ENCODE measurements at places on chromosomes 5 and 9.

DNA sequence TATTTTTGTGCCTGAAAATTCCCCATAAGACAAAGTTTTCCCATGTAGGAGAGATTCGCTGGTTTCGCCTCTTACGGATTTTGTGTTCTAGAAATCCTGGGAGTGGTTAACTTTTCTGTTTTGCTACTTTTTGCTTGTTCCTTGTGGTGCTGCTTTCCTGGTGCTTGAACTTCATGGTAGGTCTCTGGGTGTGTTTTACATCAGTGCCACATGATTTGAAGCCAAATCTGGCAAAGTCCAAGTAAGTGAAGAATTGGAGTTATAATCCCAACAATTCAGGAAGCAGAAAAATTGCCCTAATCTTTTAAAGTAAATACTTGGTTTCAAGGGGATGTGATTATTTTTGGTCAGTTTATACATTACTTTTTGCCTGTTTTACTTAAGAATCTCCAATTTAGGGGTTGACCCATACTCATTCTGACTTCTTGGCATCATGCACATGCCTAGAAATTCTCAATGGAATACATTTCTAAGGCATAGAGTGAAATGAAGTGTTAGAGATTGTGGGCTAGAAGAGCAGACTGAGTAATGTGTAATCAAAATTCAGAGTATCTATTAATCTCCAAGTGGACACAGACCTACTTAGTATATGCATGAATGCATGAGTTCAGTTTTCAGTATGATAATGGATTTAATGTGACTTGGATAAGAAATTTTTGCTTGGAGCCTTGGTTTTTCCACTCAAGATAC is 189.7 kb downstream of the CSNK1G3 start:
- no peak for DNase-seq

DNA sequence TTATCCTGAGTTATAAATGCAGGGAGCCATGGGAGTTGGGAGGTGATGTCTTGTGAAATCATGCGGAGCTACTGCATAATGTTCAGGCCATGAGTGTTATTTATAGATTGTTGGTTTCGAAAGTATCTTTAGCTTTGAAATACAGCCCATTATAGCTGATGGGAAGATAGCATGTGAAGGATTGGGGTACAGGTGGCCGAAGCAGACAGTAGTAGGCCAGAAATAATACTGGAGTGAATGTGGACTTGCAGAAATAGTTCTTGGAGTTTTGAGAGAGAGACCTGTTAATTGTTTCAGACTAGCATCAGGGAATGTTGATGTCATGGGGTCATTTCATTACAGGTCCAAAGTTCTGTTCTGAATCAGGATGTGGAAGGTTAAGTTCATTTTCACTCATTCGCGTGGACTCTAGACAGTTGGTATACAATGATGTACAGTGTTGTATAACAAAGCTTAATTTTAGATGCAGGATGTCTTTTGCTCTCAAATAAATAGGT is 3.8 kb downstream of the ATP6V1G1 start:
- no peak for DNase-seq

DNA sequence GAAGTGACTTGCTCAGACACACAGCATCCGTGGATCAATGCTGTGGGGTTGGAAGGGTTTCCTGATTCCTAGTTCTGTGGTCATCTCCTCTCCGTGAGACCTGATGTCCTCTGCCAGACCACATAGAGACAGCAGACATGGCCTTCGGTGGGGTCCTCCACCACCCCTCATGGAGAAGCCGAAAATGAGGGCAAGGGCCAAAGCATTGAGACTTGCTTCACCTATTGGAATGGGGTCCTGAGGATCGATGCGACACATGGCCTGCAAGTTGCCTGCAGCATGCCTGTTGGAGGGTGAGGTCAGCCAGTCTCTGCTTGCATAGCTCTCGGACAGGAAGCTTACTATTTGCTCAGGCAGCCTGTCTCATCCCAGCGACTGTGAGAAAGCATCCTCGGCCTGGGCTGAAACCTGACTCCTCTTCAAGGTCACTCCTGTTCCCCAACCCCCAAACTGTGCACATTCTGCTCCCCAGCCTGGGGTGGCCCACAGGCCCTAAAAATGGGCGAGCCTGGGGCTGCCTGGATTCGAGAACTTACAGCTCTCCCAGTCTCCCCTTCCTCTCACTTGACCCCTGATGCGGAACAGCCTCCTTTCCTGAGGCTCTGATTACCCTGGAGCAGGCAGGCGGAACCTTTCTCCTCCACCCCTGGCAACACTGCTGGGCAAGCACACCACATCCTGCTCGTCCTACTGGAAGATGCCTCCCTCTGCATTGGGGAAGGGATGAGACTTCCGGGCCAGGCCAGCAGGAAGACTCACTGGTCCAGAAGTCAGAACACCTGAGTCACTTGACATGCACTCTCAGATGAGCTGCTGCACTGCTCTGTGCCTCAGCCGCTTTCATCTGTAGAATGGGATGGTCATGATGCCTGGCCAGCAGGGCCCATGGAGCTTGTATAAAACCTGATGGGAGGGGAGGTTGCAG is 186.9 kb downstream of the RGS3 start:
- DNase-seq: no peak

DNA sequence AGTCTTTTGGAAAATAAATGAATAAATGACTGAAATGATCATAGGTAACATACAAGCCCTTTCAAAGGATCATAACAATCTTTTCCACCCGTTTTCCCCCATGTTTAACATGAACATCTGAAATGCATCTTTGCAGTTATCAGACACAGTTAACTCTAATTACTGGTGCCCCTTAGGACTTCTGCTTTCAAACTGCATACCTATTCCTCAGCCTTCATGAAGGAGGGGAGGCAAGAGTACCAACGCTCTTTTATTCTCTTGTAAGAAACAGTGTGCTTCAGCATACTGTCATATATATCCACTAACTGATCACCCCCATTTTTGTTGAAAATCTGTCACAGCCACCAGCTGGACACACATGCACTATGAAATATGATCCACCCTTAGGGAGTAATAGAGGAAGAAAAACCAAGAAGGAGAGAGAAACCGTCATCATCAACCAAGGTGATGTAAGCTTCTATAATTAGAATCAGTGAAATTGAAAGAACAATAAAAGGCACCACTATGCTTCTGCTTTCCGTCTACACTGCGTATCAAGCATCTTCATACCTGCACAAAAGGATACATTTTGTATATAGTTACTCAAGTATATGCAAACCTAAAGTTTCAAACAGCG is 98.7 kb downstream of the RAPGEF6 start:
- DNase-seq: no peak

DNA sequence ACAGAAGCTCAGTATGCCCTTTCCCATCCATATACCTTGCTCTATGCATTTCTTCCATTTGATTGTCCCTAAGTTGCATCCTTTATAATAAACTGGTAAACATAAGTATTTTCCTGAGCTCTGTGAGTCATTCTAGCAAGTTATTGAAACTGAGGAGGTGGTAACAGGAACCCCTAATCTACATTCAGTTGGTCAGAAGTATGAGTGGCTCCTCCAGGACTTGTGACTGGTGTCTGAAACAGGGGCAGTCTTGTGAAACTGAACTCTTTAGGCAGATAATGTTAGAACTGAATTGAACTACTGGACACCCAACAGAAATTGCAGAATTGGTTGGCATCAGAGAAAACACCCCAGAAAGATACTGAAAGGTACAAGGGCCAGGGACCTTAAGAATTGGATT is 133.1 kb upstream of the POU5F2 start:
- DNase-seq: no peak

- DNase-seq: no peak
Observed at GRCh38 chr5:176692326-176692725, 45.0 kb downstream of the TSPAN17 start.

- DNase-seq: no peak
Observed at GRCh38 chr5:67921004-67921601, 294.5 kb upstream of the PIK3R1 start.

GRCh38 chr5:36751886-36752285 is 124.7 kb upstream of the NIPBL start:
- no peak for DNase-seq

DNA sequence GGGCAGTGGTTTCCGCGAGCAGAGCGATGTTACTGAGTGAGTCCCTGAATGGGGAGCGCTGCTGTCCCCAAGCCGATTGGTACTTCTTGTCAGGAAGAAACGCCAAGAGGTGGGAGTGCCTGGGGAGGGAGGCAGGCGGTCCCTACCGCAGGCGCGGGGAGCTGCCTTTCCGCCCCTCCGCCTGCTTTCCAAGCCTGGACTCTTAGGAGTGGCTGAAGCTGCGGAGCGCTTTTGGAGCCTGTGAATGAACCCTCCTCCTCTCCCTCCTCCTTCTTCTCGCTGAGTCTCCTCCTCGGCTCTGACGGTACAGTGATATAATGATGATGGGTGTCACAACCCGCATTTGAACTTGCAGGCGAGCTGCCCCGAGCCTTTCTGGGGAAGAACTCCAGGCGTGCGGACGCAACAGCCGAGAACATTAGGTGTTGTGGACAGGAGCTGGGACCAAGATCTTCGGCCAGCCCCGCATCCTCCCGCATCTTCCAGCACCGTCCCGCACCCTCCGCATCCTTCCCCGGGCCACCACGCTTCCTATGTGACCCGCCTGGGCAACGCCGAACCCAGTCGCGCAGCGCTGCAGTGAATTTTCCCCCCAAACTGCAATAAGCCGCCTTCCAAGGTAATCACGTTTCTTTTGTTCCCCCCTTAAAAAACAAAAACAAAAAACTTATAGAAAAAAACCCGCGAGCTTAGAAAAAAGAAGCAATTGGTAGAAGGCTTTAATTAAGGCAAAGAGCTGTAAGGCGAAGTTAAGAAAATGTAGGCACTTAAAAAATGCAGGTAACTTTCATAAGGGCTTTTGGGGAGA is at the start of gene VCAN:
Gene VCAN, plus strand, starts transcription at position 340 of the 808 bp plus-strand sequence. CDS start 11,775 bp downstream, outside the sequence.
- no peak for DNase-seq

DNA sequence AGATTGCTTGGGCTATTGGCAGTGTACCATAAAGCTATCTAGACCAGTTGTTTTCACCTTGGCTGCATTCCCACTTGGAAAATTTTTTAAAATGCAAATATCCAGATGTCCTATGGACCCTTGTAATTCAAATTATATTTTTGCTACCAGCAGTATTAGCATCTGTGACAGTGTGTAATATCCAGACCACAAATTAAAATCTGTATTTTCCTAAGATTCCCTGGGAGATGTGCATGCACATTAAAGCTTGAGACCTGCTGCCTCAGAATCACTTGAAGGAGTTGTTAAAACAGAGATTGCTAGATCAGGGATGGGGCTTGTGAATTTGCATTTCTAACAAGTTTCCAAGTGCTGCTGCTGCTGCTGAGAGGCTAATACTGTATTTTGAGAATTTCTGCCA is 381.2 kb upstream of the PDE4D start:
- DNase-seq: no peak

DNA sequence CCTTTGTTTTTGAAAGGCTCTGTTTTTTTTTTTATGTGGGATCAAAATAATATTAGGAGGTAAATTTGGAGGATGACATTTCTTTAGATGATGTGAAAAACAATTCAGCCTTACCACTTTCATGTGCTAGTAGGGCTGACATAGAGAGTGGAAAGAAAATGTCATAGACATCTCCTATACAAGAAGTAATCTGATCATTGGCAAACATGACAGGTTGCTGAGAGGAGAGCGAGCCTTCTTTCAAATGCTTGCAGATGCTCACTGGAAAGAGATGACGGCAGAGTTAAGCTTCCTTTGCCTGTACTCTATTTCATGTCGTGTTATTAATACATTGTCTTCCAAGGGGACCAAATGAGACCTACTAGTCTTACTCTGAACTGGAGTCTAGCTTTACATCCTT is 160.1 kb upstream of the DAP start:
- DNase-seq: no peak

DNA sequence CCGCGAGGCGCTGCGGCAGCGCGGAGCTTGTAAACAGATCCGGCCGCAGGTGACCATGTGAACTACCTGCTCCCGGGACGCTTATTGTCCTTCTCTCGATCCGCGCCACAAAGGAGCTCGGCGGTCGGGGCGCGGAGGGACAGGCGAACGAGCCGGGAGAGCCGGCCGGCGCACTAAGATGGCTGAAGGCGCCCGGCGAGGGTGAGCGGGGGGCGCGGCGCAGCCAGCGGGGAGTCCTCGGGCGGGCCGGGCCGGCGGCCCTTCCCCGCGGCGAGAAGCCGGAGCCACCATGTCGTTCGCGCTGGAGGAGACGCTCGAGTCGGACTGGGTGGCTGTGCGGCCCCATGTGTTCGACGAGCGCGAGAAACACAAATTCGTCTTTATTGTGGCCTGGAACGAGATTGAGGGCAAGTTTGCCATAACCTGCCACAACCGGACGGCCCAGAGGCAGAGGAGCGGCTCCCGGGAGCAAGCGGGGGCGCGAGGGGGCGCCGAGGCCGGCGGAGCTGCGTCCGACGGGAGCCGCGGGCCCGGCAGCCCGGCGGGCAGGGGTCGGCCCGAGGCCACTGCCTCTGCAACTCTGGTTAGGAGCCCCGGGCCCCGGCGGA is 535 bp downstream of the JMY start:
- DNase-seq: no peak

DNA sequence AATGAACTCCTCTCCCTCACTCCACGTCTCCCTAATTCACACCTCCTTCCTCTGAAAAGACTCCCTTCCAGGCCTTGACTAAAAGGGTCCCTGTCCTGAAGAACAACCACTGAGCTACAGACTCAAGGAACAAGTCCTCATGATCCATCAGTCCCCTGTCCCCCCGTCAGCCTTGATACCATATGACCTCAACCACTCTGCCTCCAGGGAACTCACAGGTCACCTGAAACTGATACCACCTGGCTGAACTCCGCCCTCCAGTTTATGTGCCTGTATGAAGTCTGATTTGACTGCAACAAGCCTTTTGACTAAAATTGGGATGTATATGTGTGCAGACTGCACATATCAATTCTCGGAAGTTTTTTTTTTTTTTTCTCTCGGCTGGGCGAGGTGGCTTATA is 88.7 kb downstream of the UGCG start:
- DNase-seq: no peak

DNA sequence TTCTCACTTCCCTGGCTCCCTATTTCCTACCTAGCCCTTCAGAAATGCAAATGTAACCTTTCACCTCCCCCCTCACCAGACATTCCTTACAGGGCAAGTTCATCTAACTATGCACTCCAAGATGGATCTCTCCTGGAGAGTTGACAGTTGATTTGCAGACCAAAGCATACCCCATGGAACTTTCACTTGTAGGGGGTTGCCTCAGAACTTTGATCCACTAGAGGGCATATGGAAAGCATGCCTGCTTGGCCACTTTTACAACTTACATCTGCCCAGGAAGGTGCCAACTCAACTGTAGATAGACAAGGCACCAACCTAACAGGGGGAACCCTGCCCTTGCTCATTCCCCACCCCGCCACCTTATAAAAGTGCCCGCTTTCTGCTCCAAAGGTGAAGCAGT is 187.8 kb downstream of the NXNL2 start:
- DNase-seq: no peak

Data from stimulated activated CD8-positive, alpha-beta memory T cell treated with anti-CD3 and anti-CD28 coated beads, Interleukin-2, amount 100 ng/mL, for 1 hour (primary cell).